Naive thymus-derived CD8-positive, alpha-beta T cell (primary cell): ENCODE measurements at places on chromosomes 5 and 9. TPM values are rescaled to one million over a fixed set of nuclear protein-coding genes. Genes with fewer than 3 reads are reported as not detected.

GRCh38 chr9:92147030-92147851, 32.0 kb upstream of the SPTLC1 start:
- no peak for DNase-seq

The ERCC6L2 gene
- 45.7 TPM for polyA plus RNA-seq

The TRAF1 gene
- 3.7 TPM for polyA plus RNA-seq

DNA sequence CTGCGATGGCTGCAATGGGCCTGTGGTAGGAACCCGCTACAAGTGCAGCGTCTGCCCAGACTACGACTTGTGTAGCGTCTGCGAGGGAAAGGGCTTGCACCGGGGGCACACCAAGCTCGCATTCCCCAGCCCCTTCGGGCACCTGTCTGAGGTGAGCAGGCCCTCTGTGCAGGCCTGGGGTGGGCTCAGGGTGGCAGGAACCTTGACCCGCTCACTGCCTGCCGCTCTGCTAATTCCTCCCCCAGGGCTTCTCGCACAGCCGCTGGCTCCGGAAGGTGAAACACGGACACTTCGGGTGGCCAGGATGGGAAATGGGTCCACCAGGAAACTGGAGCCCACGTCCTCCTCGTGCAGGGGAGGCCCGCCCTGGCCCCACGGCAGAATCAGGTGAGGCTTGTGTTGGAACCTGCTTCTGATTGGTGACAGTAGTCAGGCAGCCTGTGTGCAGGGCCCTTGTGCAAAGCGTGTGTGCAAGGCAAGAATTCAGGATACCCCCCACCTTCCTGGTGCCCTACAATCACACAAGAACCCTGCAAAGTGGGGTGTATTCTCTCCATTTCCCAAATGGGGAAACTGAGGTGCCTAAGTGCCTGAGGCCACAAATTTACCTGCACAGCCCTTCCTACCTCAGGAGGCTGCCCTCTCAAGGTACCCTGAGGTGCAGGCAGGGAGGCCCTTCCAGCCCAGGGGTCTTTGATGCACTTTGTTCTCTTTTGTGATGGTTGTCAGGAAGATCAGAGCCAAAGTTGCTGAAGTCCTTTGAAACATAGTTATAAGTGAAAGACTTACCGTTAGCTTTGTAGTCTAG, 3.4 kb downstream of the SQSTM1 start:
- DNase-seq, result no peak

- DNase-seq, result no peak
Measured at GRCh38 chr9:4324513-4324912, 24.6 kb upstream of the GLIS3 start.

GRCh38 chr5:73282383-73282782, 109.4 kb downstream of the TMEM174 start:
- DNase-seq, result no peak

DNA sequence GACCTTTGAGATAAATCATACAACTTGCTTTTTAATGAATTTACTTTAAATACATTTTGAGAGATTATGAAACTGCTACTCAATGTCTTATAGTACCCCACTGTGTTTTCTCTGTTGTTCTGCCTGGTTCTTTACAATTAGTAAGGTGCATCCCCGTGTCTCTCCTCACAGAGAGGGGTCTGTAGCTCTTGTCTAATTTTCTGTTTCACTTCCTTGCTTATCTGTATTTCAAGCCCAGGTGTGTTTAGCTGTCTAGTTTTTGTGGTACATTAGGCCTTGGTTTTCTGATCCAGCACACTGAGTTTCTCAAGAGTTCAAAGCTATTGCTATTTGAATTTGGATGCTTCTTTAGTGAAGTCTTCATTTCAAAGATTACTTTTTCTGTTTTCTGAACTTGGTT, 105.1 kb downstream of the MAST4 start:
- DNase-seq, result no peak

GRCh38 chr5:102106599-102106998, 189.5 kb downstream of the SLCO4C1 start:
- no peak for DNase-seq

The ANKRD33B gene
- polyA plus RNA-seq, result not detected

DNA sequence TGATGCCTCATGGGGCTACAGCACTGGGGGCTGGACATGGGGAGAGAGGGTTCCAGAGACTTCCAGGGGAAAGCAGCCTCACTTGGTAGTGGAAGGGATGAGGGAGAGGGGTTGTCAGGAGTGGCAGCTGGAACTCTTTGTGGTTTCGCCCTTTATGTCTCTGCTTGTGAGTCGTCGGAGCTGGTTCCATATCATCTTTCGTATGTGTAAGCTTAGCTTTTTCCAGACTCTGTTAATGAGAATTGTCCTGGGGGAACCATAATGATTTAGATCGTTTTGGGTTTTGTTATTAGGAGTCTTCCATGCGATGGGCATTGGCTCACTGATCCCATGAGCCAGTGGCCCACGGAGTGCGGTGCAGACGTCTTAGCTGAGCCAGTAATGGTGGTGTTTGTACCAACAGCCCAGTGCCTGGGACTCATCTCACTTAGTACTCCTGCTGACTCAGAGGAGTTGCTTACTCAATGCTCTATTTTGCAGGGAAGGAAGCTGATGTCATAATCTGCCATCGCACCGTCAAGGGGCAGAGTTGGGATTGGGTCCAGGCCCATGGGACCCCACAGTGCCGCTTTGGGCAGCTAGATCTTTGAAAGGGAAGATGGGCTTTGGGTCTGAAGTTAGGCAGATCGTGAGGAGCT, 48.5 kb downstream of the NEK6 start:
- DNase-seq, result no peak

The STPG3 gene
- polyA plus RNA-seq, result not detected

GRCh38 chr9:79007701-79008483, 563.9 kb upstream of the TLE4 start:
- DNase-seq, result no peak

DNA sequence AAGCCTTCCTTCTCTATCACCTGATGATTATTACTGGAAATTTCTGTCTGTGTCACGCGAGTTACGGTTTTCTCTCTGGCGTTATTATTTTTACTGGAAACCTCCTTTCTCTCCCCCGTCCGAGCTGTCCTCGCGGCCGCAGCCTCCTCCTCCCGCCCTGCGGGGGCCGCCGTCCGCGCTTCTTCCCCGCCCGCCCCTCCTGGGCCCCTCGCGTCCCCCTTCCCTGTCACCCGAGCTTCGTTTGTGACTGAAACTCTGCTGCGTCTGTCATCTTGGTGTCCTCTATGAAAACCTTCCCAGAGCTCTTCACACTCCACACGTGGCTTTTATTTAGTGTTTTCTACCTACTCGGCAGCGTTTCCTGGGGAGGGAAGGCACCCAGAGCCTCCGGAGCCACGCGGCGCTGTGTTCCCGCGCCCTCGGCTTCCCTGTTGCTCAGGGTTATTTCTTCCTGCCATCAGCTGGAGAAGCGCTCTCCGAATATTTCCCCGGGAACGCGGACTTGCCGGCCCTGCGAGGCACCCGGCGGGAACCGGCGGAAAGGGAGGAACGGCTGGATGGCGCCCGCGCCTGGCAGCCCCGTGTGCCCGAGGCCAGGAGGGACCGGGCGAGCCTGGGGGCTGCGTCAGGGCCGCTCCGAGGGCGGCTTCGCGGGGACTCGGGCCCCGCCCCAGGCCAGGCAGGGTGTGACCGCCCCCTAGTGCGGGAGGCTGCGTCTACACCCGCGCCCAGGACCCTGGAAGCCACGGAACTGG, 33.9 kb downstream of the TRIP13 start:
- DNase-seq, result no peak

- no peak for DNase-seq
Measured at GRCh38 chr5:160470437-160471361, 49.0 kb downstream of the PTTG1 start.
